ENCODE measurements at places on chromosomes 2 and 18. TPM values are rescaled to one million over a fixed set of nuclear protein-coding genes. Genes with fewer than 3 reads are reported as not detected.

GRCh38 chr2:233919938-233920337 is 2.8 kb downstream of the TRPM8 start:
- no peaks in the 10 kb centered on the region for H3K36me3 ChIP-seq
- no peaks in the 10 kb centered on the region for H3K4me1 ChIP-seq
- no peak for DNase-seq

DNA sequence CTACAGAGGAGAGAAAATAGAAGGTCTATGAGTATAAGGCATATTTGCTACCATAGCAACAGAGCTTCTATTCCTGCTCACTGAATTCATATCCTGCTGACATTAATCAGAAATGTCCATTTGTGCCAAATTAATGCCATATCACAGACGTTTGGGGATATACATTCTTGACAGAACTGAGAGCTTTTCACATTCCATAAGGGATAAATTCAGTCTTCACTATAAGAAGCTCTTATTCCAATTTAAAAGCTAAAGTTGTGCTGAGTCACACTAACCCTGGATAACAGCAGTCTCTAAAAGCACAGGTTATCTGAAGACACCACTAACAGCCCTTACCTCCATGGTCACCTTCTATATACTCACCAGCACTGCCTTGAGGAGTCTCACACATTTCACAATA is 178.1 kb downstream of the RAB3GAP1 start:
- DNase-seq: no peak
- no peak overlapping the region for H3K4me3 ChIP-seq
- H3K4me1 ChIP-seq: no peaks in the 10 kb centered on the region
- no peaks in the 10 kb centered on the region for H3K27me3 ChIP-seq

The CBLN2 gene
- total RNA-seq: 0.49 TPM

- DNase-seq: no peak
- H3K27me3 ChIP-seq: no peaks in the 10 kb centered on the region
- H3K36me3 ChIP-seq: no peaks in the 10 kb centered on the region
- no peak overlapping the region for H3K4me3 ChIP-seq
Observed at GRCh38 chr2:127563458-127564428, 28.3 kb downstream of the MYO7B start.

The CENPA gene
- total RNA-seq: 0.23 TPM

DNA sequence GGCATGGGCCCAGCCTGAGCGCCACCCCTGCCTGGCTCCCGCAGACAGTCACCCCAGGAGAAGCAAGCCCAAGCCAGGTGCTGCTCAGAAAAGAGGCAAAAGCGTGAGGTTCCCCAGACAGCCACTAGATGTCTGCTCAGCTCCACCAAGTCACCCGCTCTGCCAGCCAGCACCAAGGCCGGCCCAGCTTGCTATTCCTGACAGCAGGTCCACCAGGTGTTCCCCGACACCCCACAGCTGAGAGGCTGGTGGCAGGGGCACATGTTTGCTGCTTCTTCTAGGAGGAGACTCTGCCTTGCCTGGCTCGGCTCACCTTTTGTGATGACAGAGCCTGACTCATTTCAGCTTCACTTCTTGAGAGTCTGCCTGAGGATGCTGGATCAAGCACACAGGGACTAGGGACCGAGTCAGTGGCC is 206.7 kb downstream of the MGAT5 start:
- no peak overlapping the region for H3K4me3 ChIP-seq
- no peaks in the 10 kb centered on the region for H3K36me3 ChIP-seq
- no peak for DNase-seq

- no peak overlapping the region for H3K27ac ChIP-seq
- no peaks in the 10 kb centered on the region for H3K4me1 ChIP-seq
- no peaks in the 10 kb centered on the region for H3K36me3 ChIP-seq
- H3K27me3 ChIP-seq: no peaks in the 10 kb centered on the region
Observed at GRCh38 chr18:58511897-58512581, 116.9 kb downstream of the ALPK2 start.

The SCN7A gene
- total RNA-seq: 3.6 TPM
